ENCODE measurements at places on chromosomes 16 and 17. TPM values are rescaled to one million over a fixed set of nuclear protein-coding genes. Genes with fewer than 3 reads are reported as not detected.

Gene TERB1
- total RNA-seq: not detected

Gene CIAO3
- total RNA-seq: 42.4 TPM

Gene ADAM11
- 0.77 TPM for total RNA-seq

Gene ZNF205
- not detected for total RNA-seq

DNA sequence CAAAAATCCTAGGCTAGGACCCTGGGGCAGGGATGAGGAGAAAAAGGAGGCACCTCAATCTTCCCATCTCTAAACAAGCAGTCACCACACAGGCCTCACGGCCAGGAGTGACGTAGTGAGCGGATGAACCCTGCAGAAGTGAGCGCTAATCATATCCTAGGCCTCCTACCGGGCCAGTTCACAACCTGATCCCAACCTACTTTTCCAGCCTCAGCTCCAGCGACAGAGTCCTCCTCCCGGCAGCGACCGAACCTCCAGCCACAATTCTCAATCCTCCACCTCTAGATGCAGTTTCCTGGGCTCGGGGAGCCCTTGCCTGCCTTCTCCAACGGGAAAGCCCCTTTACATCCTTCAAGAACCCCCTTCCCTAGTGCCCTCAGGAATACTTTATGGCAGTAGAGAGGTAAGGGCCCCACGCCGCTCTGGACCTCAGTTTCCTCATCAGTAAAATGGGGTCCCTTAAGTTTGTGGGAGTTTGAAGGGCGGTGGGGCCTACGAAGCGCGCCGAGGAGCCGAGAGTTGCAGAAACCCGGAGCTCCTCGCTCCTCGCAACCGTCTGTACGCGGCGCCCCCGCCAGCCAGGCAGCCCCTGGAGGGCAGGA, 1.4 kb downstream of the ZNF668 start:
- DNase-seq: peak; percentile 50

GRCh38 chr16:74622005-74622404, 15.1 kb upstream of the GLG1 start:
- no peak for DNase-seq

- no peak for DNase-seq
Observed at GRCh38 chr17:74769266-74769855, 6.8 kb downstream of the NAT9 start.

DNA sequence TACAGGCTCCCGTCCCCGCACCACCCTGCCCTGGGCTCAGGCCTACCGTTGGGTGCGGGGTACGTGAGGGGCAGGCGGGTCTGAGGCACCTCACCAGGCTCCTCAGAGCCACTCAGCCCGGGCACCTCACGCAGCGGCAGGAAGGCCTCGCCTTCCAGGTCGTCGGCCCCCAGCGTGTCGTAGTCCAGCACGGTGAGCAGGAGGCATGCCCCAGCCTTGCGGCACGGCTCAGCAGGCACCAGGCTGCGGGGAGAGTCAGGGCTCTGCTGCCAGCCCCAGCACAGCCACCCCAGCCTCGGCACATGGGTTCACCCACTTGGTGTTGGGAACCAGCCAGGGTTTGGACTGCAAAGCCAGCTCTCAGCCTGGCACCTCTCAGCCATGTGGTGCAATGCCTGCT, 15.5 kb downstream of the UNC13D start:
- DNase-seq: no peak

- no peak for DNase-seq
Observed at GRCh38 chr17:57705921-57706695, 39.0 kb downstream of the CCDC182 start.

- DNase-seq: no peak
Observed at GRCh38 chr16:71853413-71853812, 7.6 kb downstream of the ATXN1L start.

- DNase-seq: peak; percentile 36
Observed at GRCh38 chr17:7355053-7355452, at the start of gene TMEM95. Gene TMEM95, plus strand, starts transcription at chr17:7355156. Its CDS starts 49 bp downstream, at chr17:7355205.

DNA sequence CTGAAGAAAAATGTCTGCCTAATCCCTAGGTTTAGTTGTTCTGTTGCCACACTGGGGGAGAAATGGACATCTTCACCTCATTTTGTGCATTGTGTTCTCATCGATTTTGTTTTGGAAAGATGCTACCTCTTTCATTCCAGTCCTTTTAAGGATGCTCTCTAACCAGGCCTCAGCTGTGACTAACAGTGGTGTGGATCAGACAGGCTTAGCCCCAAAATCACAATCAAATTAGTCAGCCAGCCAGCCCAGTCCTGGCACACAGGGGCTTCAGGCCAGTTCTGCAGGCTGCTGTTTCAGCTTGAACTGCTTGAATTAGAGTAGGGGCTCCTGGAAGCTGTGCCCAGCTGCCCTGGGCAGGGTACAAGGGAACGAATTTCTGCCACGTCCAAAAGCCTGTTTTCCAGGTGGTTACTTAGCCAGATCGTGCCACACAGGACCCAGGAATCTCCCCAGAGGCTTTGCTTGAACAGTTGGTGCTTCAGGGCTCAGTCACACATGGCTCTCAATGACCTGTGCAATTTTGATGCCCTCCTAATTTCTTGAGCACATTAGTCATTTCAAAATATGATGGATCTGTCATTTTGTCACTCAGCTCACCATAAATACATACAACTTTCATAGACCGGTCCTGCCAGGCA, 60.7 kb downstream of the CLEC16A start:
- no peak for DNase-seq

GRCh38 chr17:39939106-39939505, 11.6 kb downstream of the LRRC3C start:
- DNase-seq: no peak

GRCh38 chr16:49599281-49599680, 225.7 kb downstream of the C16orf78 start:
- DNase-seq: no peak

GRCh38 chr17:30908717-30909420, 2.8 kb upstream of the TEFM start:
- no peak for DNase-seq

Measured in activated naive CD8-positive, alpha-beta T cell treated with anti-CD3 and anti-CD28 coated beads, Interleukin-2, amount 10 ng/mL, durations not matched to agents 7 days and 5 days (primary cell).